ENCODE measurements at places on chromosomes 12 and 14. TPM values are rescaled to one million over a fixed set of nuclear protein-coding genes. Genes with fewer than 3 reads are reported as not detected.

ENDOU gene
- polyA plus RNA-seq = 0.58 TPM

RCOR1 gene
- 72.6 TPM for polyA plus RNA-seq

IFI27L2 gene
- polyA plus RNA-seq = 46.5 TPM

IFNG-AS1 gene
- polyA plus RNA-seq = not detected

ESRRB gene
- polyA plus RNA-seq = 0.67 TPM

TRIM9 gene
- 1.3 TPM for polyA plus RNA-seq

FOXG1 gene
- not detected for polyA plus RNA-seq

CD163L1 gene
- 5.3 TPM for polyA plus RNA-seq

FRS2 gene
- polyA plus RNA-seq = 43.5 TPM

CYP46A1 gene
- 6.8 TPM for polyA plus RNA-seq

SDR9C7 gene
- 0.20 TPM for polyA plus RNA-seq

ACTR6 gene
- polyA plus RNA-seq = 32.4 TPM

PLEKHG7 gene
- polyA plus RNA-seq = 0.16 TPM

EPS8 gene
- 32.9 TPM for polyA plus RNA-seq

KRT82 gene
- polyA plus RNA-seq = not detected

SLC10A1 gene
- 0.40 TPM for polyA plus RNA-seq

SYNE3 gene
- polyA plus RNA-seq = 2.6 TPM

POTEM gene
- polyA plus RNA-seq = not detected

PTCSC3 gene
- 2.6 TPM for polyA plus RNA-seq

TMEM30B gene
- 23.0 TPM for polyA plus RNA-seq

ATL1 gene
- 9.2 TPM for polyA plus RNA-seq
